ENCODE measurements at places on chromosomes 16 and 17.
A peak's percentile ranks its signal among the peaks of the same experiment; 100 is the strongest.

- DNase-seq, result peak; percentile 38
Measured at GRCh38 chr17:38867968-38868816, 1.7 kb upstream of the LASP1 start.

GRCh38 chr17:17156511-17156910, 49.6 kb downstream of the PLD6 start:
- DNase-seq, result no peak

GRCh38 chr17:17552351-17553216, 38.9 kb downstream of the PEMT start:
- no peak for DNase-seq

GRCh38 chr16:28504707-28505404, 1.8 kb downstream of the IL27 start:
- no peak for DNase-seq

DNA sequence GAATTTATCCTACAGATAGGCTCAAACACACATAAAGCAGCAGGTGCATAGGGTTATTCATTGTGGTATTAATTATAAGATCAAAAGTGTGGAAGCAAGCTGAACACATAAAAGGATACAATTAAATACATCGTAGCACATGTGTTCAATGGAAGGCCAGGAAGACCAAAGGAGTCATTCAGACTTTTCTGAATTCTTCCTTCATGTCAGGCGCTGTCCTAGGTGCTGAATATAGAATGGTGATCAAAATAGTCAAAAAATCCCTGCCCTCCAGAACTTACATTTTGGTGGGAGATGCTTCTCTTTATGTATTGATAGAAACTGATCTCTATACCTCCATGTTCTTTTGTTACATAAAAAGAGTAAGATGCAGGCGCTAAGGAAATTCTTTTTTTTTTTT, 439.0 kb upstream of the ASIC2 start:
- peak; percentile 34 for DNase-seq

- peak; percentile 79 for DNase-seq
Measured at GRCh38 chr16:67673712-67674580, 7.3 kb downstream of the C16orf86 start.

DNA sequence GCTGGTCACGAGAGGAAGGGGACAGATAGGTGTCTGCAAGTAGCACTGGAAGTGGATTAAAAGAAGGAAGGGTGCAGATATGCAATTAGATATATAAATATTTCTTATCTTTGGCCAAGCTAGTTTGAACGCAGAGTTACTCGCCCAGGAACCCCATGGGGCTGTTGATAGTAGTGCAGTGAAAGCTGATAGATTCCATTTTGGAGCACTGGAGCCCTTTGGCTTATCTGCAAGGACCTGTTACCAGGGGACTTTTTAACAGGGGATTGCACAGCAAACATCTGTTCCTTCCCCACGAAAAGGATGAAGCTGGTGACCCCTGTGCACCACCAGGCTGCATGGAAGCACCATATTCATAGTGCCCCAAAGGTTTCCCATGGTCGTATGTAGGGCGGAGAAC, 218.7 kb downstream of the SHISA9 start:
- DNase-seq, result no peak

DNA sequence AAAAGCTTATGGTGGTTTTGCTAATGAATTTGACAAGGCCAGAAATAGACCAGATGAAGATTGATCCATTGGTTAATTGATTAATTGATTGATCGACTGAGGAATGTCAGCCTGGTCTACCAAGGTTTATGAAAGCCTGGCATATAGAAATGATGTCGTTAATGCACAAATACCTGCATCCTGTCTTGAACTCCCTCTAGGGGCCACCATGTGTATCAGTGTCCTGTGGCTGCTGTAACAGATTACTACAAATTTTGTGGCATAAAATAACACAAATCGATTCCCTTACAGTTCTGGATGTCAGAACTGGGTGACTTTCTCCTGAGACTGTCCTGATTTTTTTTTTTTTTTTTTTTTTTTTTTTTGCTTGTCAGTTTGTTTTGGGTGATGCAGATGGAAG, 553.2 kb downstream of the MAF start:
- DNase-seq, result peak; percentile 43
